ENCODE measurements at places on chromosomes 4 and X.

DNA sequence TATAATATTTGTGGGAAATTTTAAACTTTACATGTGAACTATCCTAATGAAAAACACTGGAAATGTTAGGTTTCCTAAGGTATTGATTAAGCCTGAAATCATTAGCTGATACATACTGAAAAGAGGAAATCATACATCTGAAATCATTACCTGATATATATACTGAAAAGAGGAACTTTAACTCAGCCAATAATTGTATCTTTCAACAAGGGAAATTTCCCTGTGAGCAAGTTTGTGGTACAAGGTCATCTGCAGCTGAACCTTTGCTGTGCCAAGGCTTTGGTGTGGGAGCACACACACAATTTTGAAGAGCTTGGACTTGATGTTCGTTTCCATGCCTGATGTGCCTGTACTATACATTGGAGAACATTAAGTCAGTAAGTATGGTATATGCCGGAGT is 131.9 kb upstream of the USP9X start:
- no peak for DNase-seq

DNA sequence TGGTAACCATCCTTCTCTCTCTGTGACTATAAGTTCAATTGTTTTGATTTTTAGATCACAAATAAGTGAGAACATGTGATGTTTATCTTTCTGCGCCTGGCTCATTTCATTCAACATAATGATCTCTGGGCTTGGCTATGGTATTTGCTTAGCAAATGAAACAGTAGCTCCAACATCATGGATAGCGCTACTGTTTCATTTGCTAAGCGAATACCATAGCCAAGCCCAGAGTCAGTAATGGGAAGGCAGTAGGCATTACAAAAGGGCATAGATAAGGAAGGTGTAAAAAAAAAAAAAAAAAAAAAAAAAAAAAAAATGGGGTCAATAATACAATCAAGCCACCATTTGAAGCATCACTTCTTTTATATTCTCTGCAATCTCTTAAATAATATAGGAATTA is 469.0 kb upstream of the ATOH1 start:
- no peak for DNase-seq

DNA sequence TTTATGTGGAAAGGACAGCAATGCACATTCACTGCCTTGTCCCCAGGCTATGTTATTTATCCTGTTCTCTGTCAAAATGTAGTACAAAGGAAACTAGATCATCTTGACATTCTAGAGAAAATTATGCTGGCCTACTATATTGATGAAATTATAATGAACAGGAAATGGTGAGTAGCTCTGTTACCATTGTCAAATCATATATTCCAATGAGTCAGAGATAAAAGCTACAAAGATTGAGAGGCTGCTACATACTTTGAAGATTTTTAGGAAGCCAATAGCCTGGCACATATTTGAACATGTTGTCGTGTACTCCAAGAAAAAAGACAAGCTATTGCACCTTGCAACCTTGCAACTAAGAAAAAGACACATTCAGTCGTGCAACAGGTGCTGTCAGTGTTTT is 52.7 kb upstream of the TET2 start:
- no peak for DNase-seq

- DNase-seq: no peak
Observed at GRCh38 chr4:27666943-27667342, 806.3 kb downstream of the STIM2 start.

GRCh38 chrX:155889328-155889727 is 8.2 kb downstream of the VAMP7 start:
- DNase-seq: no peak

- no peak for DNase-seq
Observed at GRCh38 chr4:107283587-107284559, 247.8 kb upstream of the DKK2 start.

- DNase-seq: no peak
Observed at GRCh38 chrX:139078761-139079280, 367.3 kb upstream of the FGF13 start.

- no peak for DNase-seq
Observed at GRCh38 chr4:139934708-139935195, 219.2 kb downstream of the MAML3 start.

- DNase-seq: no peak
Observed at GRCh38 chrX:153226344-153227185, 47.5 kb downstream of the MAGEA1 start.
